HEK293T (cell line): ENCODE measurements at places on chromosomes 11 and 22.

DNA sequence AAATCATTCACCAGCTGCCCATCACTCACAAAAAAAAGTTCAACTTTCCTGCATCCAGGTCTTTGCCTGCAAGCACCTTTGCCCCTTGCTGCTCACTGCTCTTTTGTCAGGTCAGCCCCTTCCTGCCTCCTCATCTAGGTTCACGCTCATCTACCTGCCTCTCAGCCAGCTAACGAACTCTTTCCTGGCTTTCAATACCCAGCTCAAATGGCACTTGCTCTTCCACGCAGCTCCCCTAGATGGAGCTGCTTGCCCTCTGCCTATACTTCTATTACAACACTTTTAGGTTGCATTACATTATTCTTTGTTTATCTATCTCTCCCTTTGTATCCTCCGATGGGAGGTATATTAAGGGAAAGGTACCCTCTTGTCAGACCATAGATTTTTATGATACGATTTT, 78.9 kb upstream of the TBCEL start:
- no peak for DNase-seq

- no peak for DNase-seq
Observed at GRCh38 chr11:8605971-8606563, 12.0 kb upstream of the STK33 start.

DNA sequence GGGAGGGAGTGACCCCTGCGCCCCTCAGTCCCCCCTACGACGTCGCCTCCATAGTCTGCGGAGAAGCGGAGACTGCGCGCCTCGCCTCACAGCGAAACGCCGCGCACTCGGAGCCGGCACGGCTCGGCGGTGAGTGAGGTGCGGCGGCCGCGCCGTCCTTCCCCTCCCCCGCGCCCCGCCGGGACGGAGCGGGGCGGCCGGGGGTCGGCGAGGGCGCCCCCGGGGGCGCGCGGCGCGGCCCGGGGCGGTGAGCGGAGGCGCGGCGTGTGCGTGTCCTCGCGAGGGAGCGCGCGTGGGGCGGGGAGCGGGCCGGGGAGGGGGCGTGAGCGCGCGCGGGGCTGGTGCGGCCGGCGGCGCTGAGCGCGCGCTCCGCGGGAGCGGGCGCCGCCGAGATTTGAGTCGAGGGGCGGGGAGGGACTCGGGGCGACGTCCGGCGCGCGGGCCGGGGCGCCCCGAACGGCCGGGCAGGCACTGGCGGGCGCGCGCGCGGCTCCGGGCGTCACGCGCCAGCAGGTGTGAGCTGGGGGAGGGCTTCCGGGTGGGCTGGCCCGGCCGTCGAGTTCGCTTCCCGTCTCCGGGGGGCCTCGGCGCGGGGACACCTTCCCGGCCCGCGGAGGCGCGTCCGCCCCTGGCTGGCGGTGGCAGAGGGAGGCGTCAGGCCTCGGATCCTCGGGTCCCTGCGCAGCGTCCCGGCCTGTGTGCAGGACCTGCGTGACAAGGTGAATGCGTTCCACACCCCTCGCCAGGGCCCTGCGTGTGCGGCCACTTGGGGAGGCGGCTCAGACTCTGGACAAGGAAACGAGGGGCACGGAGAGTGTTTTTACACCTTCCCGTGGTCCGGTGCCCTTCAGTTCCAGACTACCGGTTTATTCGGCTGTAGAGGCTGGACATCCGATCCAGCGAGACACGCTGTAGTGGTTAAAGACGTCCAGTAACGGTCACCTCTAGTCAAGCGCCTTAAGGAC, 50.4 kb downstream of the FAM83F start:
- peak; percentile 66 for DNase-seq

- no peak for DNase-seq
Observed at GRCh38 chr11:23948851-23949250, 548.0 kb upstream of the LUZP2 start.

GRCh38 chr11:20289732-20290131, 73.8 kb upstream of the HTATIP2 start:
- no peak for DNase-seq

- DNase-seq: peak; percentile 44
Observed at GRCh38 chr11:92376146-92376599, 151.6 kb downstream of the FAT3 start.

DNA sequence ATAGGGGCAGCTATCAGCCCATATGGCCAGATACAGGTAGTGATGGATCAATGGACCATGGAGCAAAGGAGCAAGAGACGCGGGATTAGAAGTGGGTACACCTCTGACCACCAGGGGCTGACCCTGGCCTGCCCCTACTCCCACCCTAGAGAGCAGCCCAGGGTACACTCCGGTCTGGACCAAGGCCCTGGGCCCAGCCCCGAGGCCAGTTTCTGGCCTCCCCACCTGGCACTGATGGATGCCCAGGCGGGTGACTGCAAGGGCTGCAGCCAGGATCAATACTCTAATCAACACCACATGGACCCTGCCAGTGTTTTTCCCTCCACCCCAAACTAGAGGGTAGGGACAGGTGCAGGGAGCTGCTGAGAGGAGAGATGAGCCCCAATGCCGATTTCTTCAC, 74.1 kb upstream of the NECTIN1 start:
- no peak for DNase-seq

- DNase-seq: no peak
Observed at GRCh38 chr11:14202251-14203196, 156.5 kb downstream of the RRAS2 start.

GRCh38 chr11:24870048-24870447, 373.2 kb downstream of the LUZP2 start:
- no peak for DNase-seq

DNA sequence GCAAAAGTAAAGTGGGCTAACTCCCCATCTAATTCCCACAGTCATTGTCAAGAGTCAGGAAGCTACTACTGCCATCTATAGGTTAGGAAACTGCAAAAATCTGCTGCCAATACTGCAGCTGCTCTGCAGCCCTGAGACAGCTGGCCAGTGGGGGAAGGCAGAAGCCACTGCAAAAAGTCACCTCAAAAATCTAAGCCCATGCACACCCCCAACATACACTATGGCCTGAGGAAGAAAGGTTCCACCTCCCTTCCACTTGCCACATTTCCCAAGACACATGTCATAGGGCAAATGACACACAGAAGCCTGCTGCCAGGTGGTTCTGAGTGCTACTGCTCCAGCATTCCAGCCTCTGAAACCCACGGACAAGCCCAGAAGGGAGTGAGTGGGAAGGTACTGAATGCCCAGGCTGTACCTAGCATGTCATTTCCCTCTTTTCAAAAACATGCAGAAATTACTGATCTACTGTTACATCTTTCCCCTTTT, 36.9 kb downstream of the DGCR2 start:
- peak; percentile 62 for DNase-seq

- DNase-seq: no peak
Observed at GRCh38 chr11:10696468-10697322, 3.1 kb upstream of the IRAG1 start.

DNA sequence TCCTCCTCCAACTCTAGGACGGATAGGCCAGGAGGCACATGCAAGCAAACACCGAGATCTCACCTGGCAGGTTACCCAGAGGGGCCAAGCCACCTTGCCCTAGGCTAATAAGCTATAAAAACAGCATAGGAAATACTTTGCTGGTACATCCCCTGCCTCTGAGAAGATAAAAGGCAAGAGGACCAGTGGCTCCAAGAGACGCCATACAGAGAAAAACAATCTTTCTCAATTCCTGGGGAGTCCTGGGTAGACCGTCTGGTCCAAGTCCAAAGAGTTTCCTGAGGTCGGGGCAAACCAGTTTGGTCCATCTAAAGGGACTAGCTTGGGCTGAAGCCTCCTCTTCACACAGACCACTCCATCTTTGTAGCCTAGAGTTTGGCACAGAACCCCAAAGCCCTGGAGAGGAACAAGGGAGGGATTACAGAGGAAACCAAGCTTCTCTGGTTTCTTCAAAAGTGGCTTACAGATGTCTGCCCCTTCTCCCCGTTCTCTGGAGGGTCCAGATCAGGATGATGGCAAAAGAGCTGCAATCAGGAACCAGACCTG, 40.4 kb downstream of the NUMA1 start:
- DNase-seq: no peak

DNA sequence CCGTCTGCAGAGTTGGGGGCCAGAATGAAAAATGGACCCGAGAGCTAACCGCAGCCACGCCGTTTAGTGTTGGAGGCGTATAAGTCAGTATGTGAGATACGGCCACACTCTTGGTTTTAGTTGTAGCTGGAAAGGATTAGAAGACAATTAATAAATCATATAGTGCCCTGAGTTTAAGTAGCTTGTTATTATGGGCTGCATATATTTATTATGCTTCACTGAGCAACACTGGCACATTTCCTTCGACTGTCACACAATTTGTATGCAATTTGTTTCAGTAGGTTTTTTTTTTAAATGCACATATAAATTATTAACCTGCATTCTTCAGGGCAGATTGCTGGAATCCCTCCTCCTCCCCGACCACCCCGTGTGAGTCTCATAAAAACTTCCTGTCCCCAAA, 56.9 kb downstream of the PKNOX2 start:
- DNase-seq: no peak

DNA sequence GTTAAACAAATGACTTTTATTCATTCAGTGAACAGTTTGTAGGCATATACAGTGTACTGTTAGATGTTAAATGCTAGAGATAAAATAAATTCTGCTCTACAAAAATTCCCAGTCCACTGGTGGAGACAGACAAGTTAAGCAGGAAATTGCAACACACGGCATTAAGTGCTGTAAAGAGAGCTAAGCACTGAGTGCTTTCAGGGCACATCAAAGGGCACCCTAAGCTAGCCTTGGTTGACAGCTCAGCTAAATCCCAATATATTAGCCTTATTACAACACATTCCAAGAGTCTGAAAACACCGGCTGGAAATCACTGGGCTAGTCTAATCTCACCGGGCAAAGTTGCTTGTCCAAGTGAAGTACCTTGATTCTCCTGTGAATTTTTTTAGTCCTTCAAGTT, 55.1 kb downstream of the NOX4 start:
- DNase-seq: no peak

DNA sequence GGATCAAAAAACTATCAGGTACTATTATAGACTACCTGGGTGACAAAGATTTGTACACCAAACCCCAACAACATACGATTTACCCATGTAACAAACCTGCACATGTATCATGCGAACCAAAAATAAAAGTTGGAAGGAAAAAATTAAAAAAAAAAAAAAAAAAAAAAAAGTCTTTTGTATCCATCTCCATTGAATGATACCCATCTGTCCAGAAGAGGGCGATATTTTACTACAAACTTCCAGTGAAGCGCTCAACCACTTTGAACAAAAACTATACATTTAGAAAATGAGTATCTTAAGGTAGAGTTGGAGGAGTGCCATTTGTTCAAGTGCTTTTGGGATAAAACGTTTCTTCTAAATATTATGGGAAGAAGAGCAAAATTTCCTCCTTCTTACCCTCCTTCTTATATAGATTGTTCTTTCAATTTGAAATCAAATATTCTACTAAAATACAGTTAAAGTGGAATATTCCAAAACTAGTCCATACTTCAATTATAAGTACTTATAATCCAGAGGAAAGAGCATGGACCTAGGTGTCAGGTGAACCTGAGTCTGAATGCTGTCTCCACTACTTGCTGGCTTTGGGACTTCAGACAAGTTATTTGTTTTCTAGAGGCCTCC, 23.3 kb downstream of the ARL14EP start:
- peak; percentile 35 for DNase-seq

GRCh38 chr11:74175920-74176319, 4.8 kb downstream of the PPME1 start:
- no peak for DNase-seq

DNA sequence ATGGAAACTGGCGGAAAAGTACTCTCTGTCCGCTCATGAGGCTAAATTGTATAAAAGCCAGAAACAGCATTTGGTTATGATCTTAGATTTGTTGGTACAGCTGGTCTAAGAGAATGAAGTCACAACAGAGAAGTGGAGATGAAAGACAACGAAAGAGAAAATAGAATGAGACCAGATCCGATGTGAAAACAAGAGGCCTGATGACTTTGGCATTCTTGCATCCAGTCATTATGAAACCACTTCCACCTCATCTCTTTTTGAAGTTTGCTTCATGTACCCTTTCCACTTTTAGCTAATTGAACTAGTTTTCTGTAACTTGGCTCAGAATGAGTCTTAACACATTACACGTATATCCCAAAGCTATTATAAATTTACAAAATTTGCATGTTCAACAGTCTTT, 1431.7 kb downstream of the LRRC4C start:
- no peak for DNase-seq

DNA sequence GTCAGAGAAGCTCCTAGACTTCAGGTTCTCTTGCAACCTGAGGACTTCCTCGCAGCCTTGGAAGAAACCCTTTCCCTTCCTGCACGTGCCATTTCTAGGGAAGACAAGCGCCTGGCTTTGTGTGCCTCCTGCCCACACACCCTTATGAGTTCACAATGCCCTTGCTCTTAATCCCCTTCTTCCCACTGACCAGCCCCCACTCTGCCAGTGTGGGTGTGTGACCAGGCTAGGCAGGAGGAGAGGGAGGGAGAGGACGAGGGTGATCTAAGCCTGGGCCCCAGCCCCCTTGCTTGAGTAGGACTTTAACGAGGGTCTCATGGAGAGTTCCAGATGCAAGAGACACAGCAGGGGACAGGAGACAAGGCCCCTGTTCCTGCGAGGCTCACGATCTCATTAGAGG, 30.2 kb downstream of the TP53I11 start:
- DNase-seq: no peak

DNA sequence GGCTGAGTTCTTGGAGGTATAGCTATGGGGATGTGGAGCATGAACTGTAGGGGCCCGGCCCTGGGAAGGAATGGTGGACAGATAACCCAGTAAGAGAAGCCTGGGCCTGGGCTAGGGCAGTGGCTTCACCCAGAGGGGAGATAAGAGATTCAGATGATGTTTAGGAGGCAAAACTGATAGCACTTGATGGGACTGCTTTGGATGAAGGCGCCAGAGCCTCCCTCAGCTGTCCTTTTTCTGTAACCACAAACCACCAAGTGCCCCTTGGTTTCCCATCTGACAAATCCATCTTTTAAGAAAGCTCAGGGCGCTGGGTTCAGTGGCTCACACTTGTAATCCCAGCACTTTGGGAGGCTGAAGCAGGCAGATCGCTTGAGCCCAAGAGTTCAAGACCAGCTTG, 23.4 kb downstream of the RELT start:
- DNase-seq: no peak

- DNase-seq: no peak
Observed at GRCh38 chr11:29005401-29005980, 897.3 kb downstream of the METTL15 start.

GRCh38 chr22:19578180-19579004, 54.2 kb upstream of the CLDN5 start:
- no peak for DNase-seq
